Skin of body (tissue), 3 donors: ENCODE measurements at places on chromosomes 11 and 22.

GRCh38 chr11:72773291-72773690 is 20.6 kb downstream of the STARD10 start:
- DNase-seq = peak; percentile 67

- DNase-seq = no peak
Measured at GRCh38 chr22:47171441-47172221, 409.2 kb downstream of the TBC1D22A start.

GRCh38 chr22:49049691-49050090 is 778.0 kb downstream of the BRD1 start:
- DNase-seq = no peak

- no peak for DNase-seq
Measured at GRCh38 chr22:46053563-46054090, 76.7 kb upstream of the WNT7B start.

DNA sequence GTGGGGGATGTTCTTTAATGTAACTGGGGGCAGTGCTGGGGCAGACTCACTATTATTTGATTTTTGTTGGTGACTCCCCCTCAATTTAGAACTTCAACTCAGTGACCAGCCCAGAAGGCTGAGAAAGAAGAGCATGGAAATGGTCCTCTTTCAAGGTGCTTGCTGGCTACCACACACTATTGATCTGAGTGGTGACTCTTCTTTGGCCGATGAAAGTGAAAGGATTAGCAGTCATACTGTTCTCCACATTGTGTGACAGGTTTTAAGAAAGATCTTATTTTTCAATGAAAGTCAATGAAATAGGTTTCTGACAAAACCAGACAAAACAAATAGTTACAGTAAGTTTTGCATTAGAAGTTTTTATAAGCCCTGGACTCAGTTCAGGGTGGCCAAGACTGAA is 29.9 kb downstream of the NLRP14 start:
- DNase-seq = no peak

- no peak for DNase-seq
Measured at GRCh38 chr11:124535552-124536232, 7.8 kb downstream of the OR8B12 start.

DNA sequence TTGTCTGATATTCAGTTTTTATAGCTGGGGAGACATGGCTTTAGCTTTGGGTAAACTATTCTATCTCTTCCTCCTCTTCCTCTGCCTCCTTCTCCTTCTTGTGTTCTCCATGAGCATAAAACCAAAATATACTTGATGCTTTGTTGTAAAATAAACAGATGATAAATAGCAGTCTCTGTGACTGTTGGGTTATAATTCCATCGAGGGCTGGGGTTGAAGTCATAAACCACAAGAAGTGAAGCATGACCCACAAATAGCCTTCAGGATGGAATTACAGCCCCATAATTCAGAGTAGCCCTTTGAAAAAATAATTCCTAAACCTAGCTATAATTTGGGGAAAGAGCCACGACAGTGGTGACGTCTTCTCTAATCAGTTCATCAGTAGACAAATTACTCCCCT is 177.7 kb downstream of the SNX19 start:
- DNase-seq = no peak

GRCh38 chr11:104705490-104706190 is 192.6 kb downstream of the CASP12 start:
- no peak for DNase-seq

DNA sequence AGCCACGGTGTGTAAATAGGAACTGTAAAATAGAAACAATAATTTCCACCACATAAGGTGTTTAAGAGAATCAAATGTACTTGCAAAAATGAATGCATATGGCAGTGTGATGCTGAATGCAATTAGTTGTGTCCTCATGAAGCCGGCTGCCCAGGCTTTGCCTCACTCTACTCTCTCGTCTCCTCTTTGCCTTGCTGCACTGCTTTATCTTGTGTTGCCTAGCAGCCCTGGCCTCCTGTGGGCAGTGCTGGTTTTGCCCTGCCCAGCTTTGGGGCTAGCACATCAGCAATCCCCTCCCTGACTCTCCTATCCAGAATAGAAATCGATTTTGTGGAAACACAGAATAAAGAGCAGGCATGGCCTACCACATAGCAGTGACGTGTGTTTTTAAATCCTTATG is 30.0 kb downstream of the LRRC32 start:
- no peak for DNase-seq

- DNase-seq = no peak
Measured at GRCh38 chr11:39674761-39675160, 1784.7 kb downstream of the LRRC4C start.

DNA sequence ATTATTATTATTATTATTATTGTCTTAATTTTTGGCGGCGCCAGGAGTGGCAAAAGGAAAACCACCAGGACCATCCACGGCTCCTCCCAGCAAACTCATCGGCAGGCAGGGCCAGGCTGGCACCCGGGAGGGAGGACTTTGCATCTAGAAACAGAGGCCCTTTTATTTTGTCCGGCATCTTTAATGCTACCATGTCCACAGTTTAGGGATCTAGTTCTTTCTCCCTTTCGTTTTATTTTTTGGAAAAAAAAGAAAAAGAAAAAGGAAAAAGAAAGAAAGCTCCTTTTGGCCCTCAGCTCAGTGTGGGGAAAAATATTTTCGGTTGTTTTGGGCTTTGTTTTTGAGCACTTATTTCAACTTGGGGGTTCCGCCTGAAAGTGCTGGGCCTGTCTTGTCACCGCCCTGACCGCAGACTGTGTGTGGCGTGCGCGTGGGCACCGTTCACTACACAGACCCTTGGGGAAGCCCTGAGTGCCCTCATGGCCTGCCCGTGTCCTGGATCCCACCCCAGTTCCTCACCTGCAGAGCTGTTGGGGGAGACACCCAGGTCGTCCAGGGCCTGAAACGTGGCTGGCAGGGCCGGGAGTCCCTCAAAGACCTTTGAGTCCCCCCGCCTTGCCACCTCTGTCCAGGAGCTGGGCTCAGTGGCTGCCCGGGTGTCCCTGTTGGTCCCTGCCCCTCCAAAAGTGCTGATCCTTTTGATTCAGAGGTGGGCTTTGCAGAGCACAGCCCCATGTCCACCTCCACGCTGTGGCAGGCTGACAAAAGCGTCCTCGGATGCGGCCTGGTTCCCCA is 69.1 kb upstream of the PPARA start:
- no peak for DNase-seq

- no peak for DNase-seq
Measured at GRCh38 chr11:1699771-1700170, 2.8 kb downstream of the KRTAP5-6 start.

DNA sequence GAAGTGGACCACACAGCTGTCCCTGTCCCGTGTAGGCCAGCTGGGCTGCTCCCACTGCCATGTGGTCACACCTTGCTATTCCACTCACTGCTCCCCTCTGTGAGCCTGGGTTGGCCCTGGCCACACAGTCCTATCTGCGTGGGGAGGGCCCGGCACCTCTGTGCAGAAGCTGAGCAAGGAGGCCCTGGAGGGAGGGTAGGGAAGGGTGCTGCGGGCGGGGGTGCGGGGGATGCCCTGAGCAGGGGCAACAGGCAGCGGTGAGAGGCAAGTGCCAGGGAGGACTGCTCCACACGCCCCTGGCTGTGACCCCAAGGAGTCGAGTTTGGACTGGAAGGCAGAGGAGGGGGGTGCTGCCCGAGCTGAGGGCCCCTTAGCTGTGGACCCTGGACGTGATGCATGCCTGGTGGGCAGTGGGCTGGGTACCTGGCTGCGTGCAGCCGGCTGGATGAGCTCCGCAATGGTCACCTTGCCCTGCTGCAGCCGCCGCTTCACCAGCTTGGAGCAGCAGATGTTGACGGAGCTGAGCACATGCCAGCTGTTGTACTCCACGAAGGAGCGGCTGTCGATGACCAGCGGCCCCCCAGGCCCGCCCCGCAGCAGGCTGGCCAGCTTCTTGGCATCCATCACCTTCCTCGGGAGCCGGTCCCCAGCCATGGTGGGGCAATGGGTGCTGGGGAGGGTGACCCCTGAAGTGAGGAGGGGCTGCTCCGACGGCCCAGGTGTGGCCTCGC is 6.7 kb downstream of the DUSP8 start:
- no peak for DNase-seq

DNA sequence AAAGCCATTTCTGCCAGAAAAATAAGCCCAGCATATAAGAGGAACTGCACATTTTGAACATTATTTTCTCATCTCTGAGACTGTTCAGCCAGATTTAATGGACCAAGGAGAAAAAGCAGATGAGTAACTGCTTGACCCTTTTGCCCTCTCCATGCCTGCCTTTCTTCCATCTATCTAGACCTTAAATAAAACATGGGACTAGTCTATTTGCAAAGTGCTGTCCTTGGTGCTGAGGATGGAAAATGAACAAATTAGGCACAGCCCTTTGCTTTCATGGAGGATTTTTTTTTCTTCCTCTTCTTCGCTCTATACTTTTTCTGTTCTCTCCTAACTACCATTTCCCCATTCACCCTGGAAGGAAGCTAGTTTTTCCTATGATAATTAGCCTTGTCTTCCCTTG is 361.3 kb downstream of the GRM5 start:
- DNase-seq = no peak

DNA sequence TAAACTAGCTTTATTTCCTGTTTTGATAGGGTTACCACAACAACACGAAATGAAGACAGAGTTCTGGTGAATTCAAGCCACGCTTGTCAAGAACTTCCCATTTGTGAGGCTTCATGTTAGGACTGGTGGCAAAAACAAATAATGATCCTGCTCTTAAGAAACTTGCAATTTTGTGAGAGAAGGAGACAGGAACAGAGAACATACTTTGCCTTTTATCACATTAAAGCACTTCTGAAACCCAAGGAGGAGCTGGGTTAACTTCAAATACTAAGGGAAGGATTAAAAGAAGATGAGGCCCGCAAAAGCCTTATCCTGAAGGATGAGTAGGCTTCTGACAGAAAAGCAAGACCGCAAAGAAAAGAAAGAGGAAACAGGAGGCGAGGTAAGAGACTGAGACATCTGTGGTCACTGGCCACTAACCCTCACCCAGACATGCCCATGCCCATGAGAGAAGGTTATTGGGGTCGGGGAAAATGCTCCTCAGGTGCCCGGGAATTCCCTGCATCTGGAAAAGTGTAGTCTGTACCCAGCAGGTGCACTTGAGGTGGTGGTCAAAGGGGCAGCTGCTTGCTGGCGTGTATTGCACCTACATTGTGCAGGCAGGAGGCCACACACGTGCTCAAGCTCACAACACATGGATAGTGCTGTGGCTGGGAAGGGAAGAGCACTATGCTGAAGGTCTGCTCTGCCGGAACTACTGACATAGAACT is 50.5 kb downstream of the MAPK1 start:
- DNase-seq = peak; percentile 95

DNA sequence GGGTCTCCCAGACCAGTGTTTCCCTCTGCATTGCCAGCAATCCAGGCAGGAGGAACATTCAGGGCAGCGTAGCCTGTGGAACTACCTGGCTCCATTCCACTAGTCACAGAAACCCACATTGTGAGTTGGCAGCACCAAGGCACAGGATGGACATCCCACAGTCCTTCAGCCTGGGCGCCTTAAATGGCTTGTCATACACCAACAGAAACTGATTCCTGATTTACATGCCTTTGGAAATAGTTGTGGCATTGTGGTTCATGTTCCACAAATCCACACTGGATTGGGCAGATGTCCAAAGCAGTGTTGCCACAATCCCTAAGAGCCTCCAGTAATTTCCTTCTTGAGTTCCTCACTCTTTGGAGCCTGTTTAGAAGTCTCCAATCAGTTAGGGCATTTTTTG is 225.6 kb downstream of the BLID start:
- no peak for DNase-seq

DNA sequence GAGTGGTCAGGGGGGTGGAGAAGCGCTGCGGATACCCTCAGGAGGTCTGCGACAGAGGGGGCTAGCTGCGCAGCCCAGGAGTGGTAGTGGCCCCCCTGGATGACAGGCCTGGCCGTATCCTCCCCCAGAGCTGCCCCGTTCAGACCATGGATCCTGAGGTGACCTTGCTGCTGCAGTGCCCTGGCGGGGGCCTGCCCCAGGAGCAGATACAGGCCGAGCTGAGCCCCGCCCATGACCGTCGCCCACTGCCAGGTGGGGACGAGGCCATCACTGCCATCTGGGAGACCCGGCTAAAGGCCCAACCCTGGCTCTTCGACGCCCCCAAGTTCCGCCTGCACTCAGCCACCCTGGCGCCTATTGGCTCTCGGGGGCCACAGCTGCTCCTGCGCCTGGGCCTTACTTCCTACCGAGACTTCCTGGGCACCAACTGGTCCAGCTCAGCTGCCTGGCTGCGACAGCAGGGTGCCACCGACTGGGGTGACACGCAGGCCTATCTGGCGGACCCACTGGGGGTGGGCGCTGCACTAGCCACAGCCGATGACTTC is 505 bp downstream of the NUDT22 start:
- no peak for DNase-seq

DNA sequence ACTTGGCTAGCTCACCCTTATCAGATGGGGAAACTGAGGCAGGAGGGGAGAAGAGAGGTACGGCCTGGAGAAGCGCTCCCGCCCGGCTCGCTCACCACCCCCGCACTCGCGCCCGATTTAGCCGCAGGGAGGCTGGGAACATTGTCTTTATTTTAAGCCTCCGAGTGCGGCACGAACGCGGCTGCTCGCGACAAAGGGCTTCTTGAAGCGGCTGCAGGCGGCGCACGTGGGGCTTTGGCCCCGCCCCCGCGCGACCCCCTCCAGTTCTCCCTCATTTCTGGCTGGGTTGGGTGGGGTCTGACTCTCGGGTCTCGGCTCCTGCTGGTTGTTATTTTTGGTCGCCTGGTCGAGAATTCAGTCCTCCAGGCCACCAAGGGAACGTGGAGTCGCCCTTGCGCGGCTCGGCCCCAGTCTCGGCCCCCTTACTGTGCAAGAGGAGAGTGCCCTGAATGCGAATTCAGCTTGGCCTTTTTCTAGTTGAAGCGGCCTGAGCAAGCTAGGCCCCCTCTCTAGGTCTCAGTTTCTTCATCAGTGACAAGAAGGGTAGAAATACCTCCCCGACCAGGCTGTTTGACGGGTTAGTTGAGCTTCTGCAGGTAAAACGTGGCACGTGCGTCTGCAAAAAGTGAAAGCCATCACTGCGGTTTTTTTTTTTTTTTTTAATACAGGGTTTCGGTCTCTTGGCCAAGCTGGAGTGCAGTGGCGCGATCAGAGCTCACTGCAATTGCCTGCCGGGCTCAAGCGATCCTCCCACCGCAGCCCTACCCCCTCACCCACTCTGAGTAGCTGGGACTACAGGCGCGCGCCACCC is 2.6 kb upstream of the CHRM1 start:
- DNase-seq = no peak

GRCh38 chr11:36360318-36360717 is 64.2 kb downstream of the PRR5L start:
- no peak for DNase-seq
